NCI-H774 (cell line): ENCODE measurements at places on chromosomes 7 and 10.

DNA sequence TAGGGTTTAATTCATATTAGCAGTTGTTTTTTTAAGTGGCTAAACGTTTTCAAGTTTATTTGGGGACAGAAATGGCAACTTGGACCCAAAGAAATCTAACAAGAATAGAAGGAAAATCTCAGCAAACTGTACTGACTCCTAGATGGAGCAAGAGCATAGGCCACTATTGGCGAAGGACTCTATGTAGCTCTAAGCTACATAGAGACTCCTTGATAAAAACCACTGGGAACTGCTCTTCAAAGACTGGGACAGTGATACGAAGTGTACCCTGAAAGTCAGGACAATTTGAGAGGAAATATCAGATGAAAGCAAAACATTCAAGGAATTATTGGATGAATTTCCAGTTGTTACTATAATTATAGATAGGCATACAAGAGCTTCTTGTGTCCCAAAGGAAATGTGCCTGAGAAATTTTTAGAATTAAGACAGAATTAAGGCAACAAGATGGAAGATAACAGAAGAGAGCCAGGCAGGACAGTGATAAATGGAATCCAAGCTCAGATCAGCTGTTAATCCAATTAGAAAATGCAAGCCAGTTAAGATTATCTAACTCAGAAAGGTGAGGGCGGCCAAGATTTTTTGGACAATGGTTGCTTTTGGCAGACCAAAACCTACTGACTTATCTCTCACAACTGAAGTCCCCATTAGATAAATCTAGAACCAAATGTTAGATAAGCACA lies 103.7 kb upstream of the IFRD1 start:
- no peak for DNase-seq

DNA sequence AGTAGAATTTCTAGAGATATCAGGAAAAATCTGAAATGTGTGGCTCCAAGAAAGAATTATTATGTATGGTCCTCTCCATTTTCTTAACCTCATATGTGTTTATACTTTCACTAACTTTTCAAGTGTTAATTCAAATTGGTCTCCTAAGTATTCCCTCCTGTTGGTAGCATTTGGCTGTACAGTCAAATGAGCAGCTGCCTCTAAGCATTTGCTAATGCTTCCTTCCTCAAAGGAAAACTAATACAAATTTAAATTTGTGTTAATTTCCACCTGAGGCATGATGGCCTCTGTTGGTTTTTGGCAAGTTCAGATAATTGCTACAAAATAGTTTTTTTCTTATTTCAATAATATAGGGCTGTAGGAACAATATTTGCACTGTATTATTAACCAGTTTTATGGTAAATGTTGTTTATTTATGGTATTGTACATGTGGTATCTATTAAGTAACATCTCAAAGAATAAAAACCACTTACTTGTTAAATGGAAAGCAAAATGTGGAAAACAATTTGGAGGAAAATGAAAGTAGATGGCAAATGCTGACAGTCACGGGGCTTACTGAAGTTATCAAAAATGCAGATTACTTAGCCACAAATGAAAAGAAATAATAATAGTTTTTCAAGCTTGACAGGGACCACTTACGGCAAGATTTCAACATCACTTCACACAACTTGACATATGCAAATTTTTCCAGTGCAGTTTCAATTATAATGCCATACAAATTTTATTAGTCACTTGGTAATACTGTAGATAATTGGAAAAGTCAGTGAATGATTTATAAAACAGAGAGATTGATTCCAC lies 299.3 kb upstream of the MEOX2 start:
- DNase-seq: no peak

GRCh38 chr10:101708870-101709269 lies 13.9 kb upstream of the FBXW4 start:
- DNase-seq: no peak

DNA sequence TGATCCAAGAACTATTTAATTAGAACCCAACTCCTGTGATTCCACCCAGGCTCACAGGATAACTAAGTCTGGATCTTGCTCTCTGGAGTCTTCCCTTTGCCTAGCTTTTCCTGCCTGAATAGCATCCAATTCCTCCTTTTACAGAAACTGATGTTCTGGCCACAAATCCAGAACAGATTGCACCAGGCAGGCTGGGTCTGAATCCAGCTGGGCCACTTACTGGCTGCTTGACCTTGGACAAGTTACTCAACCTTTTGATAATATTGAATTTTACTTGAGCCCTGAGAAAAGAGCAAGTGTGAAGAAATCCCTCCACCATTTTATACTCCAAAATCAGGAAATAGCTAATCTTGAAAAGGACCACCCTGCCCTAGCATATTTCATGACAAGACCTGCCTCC lies 55.5 kb upstream of the SLC35G1 start:
- no peak for DNase-seq

DNA sequence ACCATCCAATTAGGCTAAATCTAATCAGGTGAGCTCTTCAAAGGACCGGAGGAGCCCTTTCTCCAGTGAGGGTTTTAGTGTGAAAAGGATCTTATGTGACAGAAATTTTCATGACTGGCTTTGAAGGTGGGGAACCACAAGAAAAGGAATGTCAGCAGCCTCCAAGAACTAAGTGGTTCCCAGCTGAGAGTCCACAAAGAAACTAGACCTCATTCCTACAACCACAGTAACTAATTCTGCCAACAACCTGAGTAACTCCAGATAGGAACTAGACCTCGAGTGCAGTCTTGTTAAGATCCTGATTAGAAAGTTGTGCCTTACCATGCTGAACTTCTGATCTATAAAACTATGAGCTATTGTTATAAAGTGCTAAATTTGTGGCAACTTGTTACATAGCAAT lies 51.3 kb downstream of the PCLO start:
- no peak for DNase-seq

DNA sequence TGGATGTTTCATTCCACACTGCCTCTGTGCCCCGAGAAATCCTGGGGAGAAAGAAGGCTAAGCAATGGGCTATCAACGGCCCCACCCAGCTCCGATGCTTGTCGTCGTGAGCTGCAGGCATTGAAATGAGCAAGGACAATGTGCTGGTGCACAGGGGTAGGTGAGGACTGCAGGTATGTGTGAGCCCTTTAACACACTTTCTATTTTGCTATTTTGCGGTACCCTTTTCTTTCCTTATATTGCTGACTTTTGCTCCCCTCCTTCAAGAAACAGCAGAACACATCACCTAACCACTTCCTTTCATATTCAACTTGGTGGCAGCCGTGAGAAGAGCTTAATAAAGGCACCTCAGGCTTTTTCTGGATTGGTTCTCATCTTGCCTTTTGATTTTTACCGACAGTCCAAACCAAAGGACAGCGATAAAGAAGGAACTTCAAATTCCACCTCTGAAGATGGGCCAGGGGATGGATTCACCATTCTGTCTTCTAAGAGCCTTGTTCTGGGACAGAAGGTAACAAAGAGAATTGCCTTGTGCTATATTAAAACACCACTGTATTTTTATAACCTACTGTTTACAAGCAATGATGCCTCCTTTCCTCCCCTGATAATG lies 39.2 kb downstream of the AIFM2 start:
- DNase-seq: no peak

- DNase-seq: no peak
Measured at GRCh38 chr7:29086545-29086944, 59.8 kb downstream of the CPVL start.

GRCh38 chr10:32141018-32141807 lies 85.0 kb upstream of the KIF5B start:
- no peak for DNase-seq

- peak; percentile 31 for DNase-seq
Measured at GRCh38 chr10:31749301-31749700, 179.3 kb downstream of the ARHGAP12 start.

GRCh38 chr7:12865593-12865992 lies 178.2 kb downstream of the ARL4A start:
- DNase-seq: no peak

DNA sequence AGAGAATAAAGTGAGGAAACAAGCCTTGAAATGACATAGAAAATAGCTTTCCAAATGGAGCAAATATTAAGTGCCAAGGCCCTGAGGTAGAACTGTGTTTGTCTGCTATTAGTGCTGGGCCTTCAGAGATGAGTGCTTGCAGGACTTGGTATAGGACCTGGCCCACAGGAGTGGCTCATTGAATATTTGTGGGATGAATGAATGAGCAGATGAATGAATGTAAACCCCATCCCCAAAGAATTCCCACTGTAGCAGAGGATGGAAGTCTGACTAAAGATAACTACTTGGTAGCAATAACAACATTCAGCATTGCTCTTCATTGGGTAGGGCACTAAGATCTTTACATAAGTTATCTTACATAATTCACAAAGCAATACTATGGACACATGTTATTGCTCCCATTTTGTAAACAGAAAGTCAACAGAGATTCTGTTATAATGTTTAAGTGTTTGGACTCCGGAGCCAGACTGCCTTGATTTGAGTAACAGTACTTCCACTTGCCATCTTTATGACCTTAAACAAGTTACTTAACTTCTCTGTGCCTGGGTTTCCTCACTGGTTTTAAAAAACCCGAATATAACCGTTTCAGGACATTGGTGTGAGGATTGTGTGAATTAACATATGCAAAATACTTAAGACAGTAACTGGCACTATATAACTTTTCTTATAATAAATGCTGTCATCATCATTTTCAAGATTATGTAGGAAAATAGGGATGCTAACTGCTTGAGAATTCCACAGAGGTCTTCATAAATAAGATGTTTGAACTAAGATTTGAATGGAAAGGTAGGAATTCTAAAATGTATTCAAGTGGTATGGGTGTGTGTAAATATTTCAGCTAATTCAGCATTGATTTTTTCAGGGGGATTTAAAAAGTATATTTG lies 141.9 kb downstream of the PRKG1 start:
- DNase-seq: no peak

DNA sequence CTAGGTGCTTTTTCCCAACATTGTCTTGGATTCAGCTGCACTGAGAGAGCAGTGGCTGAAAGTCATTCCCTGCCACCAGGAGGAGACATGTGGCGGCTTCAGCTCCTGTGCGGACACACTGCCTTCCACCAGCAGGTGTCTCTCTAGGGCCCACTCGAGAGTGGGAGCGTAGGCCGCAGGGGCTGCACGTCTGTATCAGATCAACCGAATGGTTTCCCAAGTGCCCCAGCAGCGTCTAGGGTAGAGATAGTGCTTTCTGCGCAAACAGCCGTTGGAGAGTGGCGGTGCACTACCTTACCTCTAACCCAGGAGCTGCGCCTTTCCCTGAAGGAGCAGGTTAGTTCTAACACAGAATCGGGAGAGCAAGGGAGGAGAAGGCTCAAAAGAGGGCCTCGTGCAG lies 31.7 kb downstream of the PAPOLB start:
- DNase-seq: no peak

GRCh38 chr10:79206300-79207095 lies 137.7 kb downstream of the ZMIZ1 start:
- no peak for DNase-seq

DNA sequence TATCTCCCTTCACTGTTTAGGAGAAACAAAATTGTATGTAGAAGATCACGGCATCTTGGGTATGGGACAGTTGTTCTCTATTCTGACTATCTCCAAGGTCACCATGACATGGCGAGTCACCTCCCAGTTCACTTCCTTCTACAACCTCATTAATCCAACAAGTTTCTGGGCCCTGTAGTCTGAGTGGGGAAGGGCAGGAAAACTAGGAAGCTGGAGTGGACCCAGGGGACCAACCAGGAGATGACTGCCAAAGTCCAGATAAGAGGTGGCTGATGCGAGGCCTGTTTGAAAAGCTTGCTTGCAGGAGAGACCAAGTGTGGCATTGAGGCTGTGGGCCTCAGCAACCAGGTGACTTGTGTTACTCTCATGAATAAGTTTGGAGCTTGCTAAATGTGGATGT lies 584.9 kb downstream of the TNS3 start:
- no peak for DNase-seq

- no peak for DNase-seq
Measured at GRCh38 chr10:85557077-85557476, 809.5 kb downstream of the GRID1 start.

- no peak for DNase-seq
Measured at GRCh38 chr10:59265141-59265540, 88.7 kb downstream of the PHYHIPL start.

GRCh38 chr7:66629222-66630062 lies 761 bp downstream of the KCTD7 start:
- DNase-seq: no peak

DNA sequence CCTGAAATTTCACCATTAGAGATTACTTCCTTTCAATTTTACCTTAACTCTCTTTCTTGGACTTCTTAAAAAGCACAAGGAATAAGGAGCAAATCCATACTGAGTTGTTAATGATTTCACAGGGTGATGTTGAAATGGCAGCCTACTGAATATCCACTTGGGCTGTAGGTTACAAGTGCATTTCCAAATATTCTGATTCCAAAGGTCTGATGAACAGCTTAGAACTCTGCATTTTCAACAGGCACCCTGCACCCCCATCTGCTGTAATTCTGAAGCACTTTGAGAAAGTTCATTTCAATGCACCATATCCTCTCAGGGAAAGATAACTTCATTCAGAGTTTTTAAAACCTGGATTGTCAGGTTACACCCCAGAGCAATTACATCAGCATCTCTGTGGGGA lies 368.4 kb downstream of the KCNMA1 start:
- DNase-seq: no peak

DNA sequence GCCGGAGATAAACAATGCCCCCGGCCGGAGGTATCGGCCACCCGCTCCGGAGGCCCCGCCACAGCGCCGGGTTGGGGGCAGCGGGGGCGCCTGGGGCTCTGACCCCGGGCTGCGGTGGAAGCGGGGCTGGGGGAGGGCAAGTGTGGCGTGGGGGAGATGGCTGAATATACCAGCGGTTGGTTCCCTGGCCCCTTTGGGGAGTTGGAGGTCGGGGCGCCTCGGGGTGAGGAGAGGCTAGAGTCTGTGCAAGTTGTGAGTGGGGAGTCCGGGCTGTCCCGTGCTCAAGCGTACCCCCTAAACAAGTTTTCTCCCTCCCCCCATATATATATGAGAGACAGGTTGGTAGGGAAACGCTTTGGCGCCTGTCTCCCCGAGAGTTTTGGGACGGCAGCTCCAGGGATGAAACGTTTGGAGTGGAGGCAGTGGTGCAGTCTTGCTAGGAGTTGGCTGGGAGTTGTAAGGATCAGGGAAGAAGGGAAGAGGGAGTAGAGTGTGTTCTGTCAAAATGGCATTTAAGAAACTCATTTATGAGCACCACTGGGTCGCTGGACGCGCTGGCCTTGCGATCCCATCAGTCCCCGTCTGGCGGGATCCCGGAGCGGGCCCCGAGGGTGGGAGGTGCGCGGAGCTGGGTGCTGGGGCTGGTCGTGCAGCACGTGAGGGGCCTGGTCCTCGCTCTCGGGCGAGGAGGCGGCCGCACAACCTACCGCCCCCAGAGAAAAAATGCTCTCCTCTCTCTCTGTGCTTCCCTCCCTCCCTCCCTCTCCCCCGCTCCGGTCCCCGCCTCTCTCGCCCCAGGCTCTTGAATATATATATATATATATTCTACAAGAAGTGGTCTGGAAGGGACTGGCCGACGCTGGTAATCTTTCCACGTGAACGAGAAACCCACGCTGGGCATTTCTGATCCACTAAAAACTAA lies 1.1 kb downstream of the TET1 start:
- DNase-seq: no peak

DNA sequence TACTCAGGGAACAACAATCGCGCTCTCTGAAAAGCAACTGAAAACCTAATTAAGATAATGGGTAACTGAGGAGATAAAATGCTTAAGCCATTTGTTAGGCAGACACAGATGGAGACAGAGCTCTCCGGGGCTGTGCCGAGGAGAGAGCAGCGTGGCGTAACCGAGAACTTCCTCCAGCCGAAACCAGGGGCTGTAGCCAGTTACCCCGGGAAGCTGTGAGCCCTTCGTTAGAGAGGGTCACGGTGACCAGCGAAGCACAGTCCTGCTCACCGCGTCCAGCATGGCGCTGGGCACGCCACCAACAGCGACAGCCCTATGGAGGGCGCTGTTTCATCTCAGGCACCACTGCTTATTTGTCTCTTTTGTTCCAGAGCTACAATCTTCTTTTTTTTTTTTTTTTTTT lies 16.1 kb downstream of the PAPOLB start:
- no peak for DNase-seq
